Stimulated activated memory B cell treated with anti-CD40 and anti-IgM and Interleukin-4, amounts not matched to agents 10 μg/mL and 1 μg/mL and 100 μg/mL, for 72 hours (primary cell): ENCODE measurements at places on chromosomes 5 and 9.
A peak's percentile ranks its signal among the peaks of the same experiment; 100 is the strongest.

- no peak for ATAC-seq
Observed at GRCh38 chr5:25905646-25906045, 1132.7 kb downstream of the CDH9 start.

DNA sequence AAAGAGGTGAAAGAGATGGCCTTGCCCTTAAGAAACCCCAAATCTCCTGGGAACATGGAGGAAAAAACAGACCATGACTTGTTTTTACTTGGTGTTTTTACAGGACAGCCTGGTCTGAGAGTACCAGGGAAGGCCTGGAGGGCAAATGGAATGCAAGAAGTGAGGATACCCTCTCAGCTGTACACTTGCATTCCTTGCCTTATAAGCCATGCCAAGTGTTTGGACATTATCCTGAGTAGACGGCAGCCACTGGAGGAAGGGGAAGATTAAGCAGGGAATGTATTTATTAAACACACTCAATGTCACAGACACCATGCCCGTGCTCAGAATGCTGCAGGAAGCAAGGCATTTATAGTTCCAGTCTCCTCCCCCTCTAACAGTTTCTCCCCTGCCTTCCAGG lies 581.4 kb downstream of the CDK5RAP2 start:
- ATAC-seq: no peak

DNA sequence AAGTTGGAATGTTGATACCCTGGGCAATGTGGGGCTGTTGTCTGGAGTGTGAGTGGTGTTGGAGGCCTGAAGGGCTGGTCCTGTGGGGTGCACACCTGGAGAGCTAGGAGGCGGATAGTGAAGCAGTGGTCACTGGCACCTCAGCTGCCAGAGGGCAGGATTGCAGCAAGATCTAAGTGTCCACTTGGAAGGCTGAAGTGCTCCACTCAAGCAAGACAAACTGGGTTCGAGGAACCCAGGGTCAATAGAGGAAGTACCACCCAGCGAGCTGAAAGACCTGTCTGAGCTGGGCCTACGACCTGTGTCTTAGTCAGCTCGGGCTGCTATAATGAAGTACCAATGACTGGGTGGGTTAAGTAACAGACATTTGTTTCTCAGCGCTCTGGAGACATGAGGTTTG lies 39.7 kb upstream of the TJP2 start:
- ATAC-seq: no peak

- ATAC-seq: no peak
Observed at GRCh38 chr5:90530736-90531487, 1.5 kb upstream of the LYSMD3 start.

DNA sequence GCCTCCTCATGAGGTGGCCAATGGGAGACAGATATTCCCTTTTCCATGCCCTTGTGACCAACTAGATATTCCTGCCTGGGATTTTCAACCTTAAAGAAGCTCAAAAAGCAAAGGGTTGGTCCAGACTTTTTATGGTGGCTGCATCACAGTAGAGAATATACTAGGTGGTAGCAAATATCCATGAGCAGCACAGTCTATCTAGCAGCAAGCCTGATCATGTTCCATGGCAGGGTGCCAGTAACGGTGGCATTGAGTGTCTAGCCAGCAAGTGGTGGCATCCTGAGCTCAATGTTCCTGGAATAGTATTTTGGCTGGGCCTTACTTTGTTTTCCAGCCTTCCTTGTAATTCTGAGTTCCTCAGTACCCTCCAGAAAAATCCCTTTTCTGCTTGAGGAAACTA lies 25.8 kb downstream of the CDC25C start:
- no peak for ATAC-seq

- ATAC-seq: no peak
Observed at GRCh38 chr9:111035543-111036428, 2.5 kb downstream of the LPAR1 start.

GRCh38 chr5:132083071-132083678 lies 9.6 kb downstream of the CSF2 start:
- peak; percentile 74 for ATAC-seq

DNA sequence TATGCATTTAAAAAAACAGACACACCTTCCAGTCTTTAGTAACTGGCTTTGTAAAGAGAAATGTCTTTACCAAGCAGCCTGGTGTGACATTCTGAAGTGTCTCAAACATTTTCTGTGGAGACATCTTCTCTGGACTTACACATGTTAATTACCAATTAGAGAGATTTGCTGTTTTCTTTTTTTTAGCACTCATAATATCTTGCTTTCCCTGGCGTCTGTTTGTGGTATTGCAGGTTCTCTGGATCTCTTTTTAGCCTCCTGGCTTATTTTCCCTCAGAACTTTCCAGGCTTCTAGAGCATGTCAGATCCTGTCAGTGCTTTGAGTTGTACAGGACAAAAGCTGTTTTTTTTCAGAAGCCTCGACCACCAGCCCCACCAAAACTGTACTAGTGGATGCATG lies 92.5 kb downstream of the MSX2 start:
- ATAC-seq: no peak

- no peak for ATAC-seq
Observed at GRCh38 chr5:98301547-98301946, 471.9 kb upstream of the RGMB start.

DNA sequence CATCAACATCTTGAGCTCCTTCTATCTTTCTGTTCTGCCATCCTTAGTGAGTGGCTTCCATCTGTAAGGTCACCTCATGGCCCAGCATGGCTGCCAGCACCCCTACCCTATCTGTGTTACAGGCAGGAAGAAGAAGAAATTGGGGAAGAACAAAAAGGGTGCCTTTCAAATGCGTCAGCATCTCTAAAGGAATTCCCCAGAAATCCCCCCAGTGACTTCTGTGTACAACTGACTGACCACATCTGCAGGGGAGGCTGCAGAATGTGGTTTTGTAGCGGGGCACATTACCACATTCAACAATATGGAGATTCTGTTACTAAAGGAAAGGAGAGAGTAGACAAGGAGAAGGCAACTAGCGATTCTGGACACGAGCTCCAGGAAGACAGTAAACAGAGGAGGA lies 40.1 kb downstream of the ALG2 start:
- peak; percentile 80 for ATAC-seq

DNA sequence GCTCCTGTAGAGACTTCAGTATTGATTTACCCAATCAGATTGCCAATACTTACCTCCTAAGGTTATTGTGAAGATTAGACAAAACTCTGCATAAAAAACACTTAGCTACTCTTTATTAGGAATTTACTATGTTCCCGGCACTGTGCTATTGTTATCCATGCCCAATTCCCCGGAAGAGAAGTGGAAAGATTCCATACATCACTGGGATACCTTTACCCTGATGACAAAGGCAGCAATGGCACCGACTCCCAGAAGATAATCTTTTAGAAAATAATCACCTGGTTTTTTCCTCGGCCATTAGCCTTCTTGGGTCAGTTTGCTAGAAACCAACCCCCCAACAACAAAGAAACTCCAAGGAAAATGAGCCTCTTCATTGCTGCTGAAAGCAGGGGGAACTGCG lies 226.0 kb downstream of the SNX18 start:
- ATAC-seq: no peak

GRCh38 chr5:99133921-99134320 lies 205.1 kb upstream of the CHD1 start:
- ATAC-seq: no peak

GRCh38 chr5:14735944-14736343 lies 71.4 kb downstream of the OTULIN start:
- ATAC-seq: no peak
